ENCODE measurements at places on chromosomes 3 and 15.

DNA sequence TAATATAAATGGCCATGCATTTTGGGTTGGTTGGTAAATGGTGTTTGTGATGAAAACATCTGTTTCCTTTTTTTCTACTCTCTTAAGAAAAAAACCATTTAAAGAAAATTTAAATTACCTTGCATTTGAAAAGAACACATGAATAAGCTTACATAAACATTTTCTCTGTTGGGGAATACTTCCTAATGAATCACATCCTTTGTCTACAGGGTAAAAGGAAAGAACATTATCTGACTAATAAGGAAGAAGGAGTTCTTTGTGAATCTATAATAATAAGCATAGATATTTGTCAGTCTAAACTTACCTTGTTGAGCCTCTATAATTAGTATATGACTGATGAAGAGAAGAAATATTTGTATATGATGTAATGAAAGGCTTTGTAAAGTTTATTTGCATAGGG lies 254.1 kb upstream of the ZNF717 start:
- no peak for DNase-seq

- no peak for DNase-seq
Measured at GRCh38 chr3:32129832-32130231, 23.4 kb downstream of the GPD1L start.

GRCh38 chr15:92385096-92385495 lies 8.6 kb upstream of the ST8SIA2 start:
- no peak for DNase-seq

- no peak for DNase-seq
Measured at GRCh38 chr15:80518522-80518921, 114.3 kb downstream of the ARNT2 start.

- DNase-seq, result no peak
Measured at GRCh38 chr3:93969443-93969842, 4.3 kb downstream of the PROS1 start.

- no peak for DNase-seq
Measured at GRCh38 chr3:10023587-10024310, 2.5 kb upstream of the FANCD2 start.

- no peak for DNase-seq
Measured at GRCh38 chr3:177150218-177150916, 46.9 kb downstream of the TBL1XR1 start.

DNA sequence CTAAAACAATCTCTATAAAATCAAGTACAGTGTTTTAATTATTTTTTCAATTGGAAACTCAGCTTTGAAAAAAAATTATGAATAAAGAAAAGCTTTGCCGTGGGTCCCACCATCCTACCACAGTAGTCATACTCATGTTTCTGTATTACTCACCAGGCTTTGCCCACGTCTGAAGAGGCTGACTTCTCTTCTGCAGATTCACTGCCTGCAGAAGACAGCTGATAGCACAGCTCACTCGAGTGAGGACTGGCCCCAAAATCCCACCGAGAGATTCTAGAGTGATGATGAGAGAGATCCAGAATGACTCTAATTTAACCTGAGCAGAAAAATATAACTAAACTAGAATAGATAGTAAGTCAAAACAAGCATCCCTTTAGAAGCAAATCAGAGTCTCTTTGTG lies 11.9 kb downstream of the C2CD4B start:
- no peak for DNase-seq

DNA sequence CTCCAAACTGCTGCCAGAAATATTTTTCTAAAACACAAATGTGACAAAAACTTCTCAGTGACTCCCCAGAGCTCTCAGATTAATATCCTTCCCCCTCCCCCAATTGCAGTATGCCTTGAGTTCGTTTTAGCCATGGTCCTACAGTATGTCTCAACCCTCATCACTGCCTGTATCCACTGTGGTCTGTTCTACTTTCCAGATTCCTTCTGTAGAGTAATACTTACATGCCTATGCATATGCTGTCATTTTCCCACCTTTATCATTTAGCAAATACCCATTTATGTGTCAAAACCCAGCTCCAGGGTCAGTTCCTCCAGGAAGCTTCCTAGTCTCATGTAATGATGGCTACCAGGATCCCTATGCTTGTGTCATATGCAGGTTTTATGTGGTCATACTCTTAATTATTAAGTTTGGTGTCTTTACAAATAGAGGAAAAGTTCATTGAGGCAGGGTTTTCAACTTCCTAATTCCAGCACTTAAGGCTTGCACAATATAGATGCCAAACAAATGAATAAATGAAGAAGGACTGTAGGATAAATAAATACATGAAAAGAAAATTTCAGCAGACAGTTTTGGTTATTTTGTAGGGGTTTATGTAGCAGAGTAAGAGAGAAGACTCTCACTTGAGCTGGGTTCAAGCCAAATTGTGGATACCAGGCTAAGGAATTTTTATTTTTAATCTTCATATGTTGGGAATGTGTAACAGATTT lies 170.8 kb downstream of the ALCAM start:
- DNase-seq, result no peak

- peak; percentile 20 for DNase-seq
Measured at GRCh38 chr3:14957925-14958324, 10.5 kb downstream of the NR2C2 start.

DNA sequence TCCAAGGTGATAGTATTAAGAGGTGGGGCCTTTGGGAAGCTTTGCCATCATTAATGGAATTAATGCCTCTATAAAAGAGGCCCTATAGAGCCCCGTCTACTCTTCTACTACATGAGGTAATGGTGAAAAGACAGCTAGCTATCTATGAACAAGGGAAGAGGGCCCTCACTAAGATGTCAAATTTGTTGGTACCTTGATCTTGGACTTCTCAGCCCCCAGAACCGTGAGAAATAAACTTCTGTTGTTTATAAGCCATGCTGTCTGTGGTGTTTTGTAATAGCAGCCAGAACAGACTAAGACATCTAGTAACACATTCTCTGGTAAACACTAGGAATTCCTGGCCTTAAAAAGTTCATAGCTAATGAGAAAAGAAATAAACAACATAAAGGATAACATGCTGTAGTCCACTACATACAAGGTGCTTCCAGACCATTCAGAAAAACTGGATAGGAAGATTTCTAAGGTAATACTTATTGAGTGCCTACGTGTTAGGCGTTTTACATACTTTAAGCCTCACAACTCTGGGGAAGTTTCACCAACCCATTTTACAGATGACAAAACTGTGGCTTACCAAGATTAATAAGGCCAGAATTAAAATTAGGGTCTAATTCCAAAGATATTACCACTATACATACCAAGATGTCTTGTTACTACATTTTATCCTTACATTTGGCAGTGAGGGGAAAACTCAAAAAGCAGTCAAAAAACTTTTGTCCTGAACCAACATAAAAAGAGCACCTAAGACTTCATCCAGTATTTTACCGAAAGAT lies 3.2 kb downstream of the UBE3A start:
- DNase-seq, result no peak

GRCh38 chr15:56906766-56907165 lies 11.7 kb upstream of the TCF12 start:
- DNase-seq, result no peak

- no peak for DNase-seq
Measured at GRCh38 chr15:61227950-61228936, 859 bp downstream of the RORA start.

DNA sequence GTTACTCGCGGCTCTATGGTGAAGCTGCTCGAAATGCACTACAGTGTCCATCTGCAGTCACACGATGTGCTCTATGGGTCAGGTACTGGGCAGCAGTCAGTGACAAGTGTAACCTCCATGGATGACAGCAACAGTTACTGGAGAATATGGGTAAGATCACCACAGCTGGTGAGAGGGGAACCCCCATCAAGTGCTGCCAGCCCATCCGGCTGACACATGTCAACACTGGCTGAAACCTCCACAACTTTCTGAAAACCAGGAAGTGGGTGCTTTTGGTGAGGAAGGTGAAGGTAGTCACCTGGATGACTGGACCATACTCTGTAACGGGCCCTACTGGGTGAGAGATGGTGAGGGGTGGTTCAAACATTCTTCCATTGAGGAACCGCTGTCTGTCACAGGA lies 87.4 kb upstream of the C15orf39 start:
- DNase-seq, result no peak

GRCh38 chr3:58630076-58630709 lies 36.4 kb downstream of the FAM3D start:
- DNase-seq, result peak; percentile 60

GRCh38 chr15:48433226-48433886 lies 102.1 kb downstream of the DUT start:
- DNase-seq, result no peak

DNA sequence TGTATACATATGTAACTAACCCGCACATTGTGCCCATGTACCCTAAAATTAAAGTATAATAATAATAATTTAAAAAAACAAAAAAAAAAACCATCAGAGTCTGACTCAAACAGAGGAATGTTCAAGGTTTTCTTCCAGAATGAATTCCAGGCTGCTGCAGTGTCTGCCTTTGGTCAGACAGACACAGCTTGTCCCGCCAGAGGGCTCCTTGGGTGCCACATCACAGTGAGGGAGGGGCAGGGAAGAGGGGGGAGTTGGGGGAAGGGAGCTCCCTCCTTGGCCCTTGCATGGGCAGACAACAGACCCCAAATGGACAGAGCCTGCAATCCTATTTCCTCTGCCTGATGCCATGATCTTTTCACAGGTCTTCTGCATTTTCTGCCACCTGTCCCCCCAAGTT lies 36.5 kb downstream of the ITGB5 start:
- DNase-seq, result no peak

- no peak for DNase-seq
Measured at GRCh38 chr15:85767785-85768529, 26.8 kb downstream of the KLHL25 start.

- no peak for DNase-seq
Measured at GRCh38 chr3:52429031-52429430, 15.9 kb downstream of the SEMA3G start.

DNA sequence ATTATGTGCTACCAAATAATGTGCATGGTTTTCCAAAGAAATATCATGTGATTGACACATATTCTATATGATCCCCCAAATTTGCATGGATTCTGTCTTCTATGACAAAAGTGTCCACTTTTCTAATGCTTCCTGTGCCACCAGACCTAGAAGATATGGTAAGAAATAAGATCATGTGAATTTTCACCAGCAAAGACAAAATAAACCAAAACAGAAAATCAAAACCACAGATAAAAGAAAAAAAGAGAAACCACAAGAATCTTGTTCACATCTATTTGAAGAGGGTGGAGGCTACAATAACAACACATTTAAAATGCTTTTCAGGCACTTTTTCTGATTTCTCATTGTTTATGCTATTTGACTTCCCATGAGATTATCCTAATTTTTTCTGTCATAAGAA lies 303.4 kb downstream of the DIPK2A start:
- no peak for DNase-seq

DNA sequence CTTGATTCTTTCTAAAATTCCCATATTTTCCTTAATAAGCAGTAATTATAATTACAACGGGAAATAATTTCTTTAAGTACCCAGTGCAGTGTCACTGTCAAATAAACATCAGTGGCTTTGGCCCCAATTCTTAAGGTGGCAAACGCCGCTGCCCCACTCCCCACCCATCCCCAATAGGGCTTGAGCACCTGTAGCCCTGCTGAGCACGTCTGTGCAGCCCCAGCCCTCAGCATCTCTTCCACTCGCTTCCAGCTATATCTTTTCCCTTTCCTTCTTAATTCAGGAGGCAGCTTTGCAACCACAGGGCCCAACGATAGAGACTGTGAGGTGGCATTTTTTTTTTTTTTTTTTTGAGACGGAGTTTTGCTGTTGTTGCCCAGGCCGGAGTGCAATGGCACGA lies 9.0 kb downstream of the PPM1M start:
- no peak for DNase-seq

DNA sequence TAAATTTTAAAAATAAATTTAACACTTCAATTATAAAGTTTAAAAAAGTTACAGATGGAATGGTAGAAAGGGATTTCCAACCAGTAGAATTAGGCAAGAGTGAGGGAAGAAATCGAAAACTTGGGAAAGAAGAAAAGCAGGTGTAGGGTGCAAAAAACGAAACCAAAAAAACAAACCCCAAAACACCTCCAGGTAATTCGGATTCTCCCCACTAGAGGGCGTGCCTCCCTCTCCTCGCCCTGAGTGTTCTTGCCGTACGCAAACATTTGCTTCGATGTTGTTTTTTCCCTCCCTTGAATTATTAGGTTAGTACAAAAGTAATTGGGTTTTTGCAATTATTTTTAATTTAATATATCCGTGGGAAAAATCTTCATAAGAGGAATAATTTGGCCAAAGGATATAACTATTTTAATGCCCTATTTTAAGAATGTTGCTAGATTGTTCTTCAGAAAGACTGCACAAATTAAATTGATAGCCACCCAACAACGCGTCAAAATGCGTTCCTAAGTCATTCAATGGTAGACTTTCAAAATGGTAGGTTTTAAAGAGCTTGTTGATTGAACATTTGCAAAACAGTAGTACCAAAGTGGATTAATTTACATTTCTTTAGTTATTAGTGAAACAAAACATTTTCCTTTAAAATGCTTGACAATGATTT lies 63.7 kb downstream of the SLC30A4 start:
- peak; percentile 74 for DNase-seq

- no peak for DNase-seq
Measured at GRCh38 chr3:120156699-120157098, 62.5 kb upstream of the GSK3B start.

GRCh38 chr3:32352563-32352962 lies 39.1 kb upstream of the CMTM7 start:
- no peak for DNase-seq

DNA sequence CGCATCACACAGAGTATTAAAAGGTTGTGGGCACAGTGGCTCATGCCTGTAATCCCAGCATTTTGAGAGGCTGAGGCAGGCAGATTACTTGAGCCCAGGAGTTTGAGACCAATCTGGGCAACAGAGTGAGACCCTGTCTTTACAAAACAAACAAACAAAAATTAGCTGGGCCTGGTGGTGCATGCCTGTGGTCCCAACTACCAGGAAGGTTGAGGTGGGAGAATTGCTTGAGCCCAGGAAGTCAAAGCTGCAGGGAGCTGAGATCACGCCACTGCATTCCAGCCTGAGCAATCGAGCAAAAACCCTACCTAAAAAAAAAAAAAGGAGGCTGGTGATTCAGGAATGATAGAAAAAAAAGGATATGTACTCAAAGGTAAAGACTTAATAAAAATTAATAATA lies 28.2 kb upstream of the ST6GAL1 start:
- DNase-seq, result no peak

GRCh38 chr15:29813009-29813408 lies 9.3 kb downstream of the TJP1 start:
- no peak for DNase-seq

GRCh38 chr15:57505949-57506391 lies 85.7 kb upstream of the MYZAP start:
- DNase-seq, result no peak

DNA sequence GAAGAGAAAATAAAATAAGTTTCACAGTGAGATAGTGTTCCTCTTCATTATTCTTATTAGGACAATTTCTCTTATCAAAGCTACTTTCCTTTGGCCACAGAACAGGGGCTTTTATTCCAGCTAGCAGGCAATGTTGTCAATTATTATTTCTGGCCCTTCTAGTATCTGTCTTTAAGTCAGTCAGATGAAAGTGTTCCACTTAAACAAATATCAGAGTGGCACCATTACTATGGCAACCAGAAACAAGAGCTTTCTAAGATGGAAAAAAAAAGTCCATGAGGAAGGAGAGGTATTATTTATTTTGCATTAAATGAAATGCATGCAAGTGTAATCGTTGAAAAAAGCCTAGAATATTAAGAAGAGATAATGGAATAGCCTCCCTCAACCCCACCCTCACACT lies 426.4 kb downstream of the TUSC7 start:
- no peak for DNase-seq

GRCh38 chr3:182970811-182971418 lies 9.4 kb downstream of the DCUN1D1 start:
- no peak for DNase-seq

- DNase-seq, result no peak
Measured at GRCh38 chr15:78312536-78312935, 13.1 kb upstream of the SKIC8 start.
